RWPE2 (cell line): ENCODE measurements at places on chromosomes 1 and 21.

GRCh38 chr1:61566177-61566576, 158.8 kb downstream of the TM2D1 start:
- no peak for DNase-seq

DNA sequence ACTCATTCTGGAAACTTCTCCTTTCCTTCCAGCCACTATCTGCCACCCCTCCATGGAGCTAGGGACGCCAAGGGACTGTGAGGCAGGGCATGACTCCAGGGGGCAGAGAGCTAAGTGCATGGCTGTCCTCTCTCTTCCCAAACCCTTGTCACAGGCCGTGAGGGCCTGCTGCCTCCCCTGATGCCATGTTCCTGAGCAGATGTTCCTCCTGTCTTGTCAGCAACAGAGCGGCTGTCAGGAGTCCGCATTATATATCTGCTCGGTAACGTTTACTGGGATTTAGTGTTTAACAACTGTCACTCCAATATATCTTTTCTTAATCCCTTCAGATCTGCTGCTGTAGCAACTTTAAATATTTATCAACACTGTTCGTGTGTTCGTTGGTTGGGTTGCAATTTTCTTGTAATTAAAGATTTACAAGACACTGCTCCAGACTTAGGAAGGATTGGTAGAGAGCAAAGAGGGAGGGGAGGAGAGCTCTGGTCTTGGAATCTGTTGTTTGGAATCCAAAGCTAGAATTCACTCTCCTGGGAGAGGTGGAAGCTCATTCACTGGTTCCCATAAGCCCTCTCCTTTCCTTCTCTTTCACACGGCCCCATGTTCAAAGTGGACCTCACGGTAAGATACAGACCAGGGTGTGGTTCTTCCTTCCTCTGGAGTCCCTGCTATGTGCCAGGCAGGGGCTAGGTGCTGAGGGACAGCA, 76.2 kb downstream of the MDM4 start:
- no peak for DNase-seq

GRCh38 chr1:69413129-69413528, 154.6 kb upstream of the LRRC7 start:
- DNase-seq = no peak

DNA sequence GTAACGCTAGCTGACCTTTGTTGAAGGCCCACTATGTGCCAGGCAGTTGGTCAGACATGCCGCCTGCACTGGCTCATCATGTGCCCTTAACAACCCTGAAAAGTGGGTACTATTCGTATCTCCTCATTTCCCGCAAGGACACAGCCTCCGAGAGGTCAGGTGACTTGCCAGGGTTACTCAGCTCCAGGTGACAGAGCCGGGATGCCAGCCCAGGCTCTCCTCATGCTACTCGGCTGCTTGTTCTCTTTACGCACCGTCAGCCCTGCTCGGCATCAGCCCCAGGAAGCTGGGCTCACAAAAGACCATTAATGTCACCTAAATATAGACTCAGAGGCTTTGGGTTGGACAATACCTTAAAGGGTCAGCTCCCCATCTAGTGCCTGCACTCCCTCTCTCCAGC, 29.0 kb downstream of the GRHL3 start:
- no peak for DNase-seq

GRCh38 chr1:215539803-215540570, 27.1 kb upstream of the KCTD3 start:
- no peak for DNase-seq

GRCh38 chr21:43939443-43940328, 72.4 kb upstream of the TRAPPC10 start:
- DNase-seq = peak; percentile 53

DNA sequence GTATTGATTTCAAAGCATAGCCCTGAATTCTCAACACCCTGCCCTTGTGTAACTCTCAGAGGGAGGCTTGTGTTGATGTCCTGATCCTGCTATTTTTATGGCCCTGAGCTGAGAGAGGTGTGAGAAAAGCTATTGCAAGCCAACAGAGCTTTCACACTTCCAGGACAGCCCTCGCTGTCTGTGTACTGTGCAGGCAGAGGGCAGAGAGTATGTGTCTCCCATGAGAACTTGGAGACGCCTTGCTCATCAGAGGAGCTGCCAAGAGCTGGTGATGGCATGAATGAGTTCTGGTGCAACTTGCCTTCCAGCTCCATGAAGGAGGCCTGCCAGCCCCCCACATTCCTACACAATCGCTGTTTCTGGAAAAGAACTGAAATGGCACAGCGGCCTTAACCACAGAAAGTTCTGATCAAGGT, 144.1 kb upstream of the AJAP1 start:
- DNase-seq = no peak

- no peak for DNase-seq
Observed at GRCh38 chr21:14584357-14585095, 38.4 kb upstream of the SAMSN1 start.

- DNase-seq = no peak
Observed at GRCh38 chr1:230915078-230915477, 46.8 kb upstream of the C1orf198 start.

- DNase-seq = no peak
Observed at GRCh38 chr1:17168091-17168876, 36.6 kb upstream of the PADI1 start.

GRCh38 chr1:92481971-92482664, 4.6 kb downstream of the GFI1 start:
- DNase-seq = no peak

- no peak for DNase-seq
Observed at GRCh38 chr1:61853583-61853982, 111.3 kb downstream of the PATJ start.

DNA sequence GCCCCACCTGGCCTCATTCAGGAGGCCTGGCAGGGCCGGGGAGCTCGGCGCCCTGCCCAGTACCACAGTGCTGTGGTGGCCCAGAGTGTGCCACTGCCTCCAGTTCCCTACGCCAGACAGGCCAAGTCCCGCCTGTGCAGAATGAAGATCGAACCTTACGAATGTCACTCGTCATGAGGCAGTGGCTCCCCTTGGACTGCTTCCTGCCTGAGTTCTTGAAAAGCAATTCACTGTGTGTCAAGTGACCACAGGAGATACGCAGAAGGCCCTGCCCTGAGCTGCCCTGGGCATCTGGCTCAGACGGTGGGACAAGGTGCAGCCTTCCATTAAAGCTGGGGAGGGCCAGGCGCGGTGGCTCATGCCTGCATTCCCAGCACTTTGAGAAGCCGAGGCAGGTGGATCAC, 49.6 kb upstream of the LRP8 start:
- peak; percentile 29 for DNase-seq

DNA sequence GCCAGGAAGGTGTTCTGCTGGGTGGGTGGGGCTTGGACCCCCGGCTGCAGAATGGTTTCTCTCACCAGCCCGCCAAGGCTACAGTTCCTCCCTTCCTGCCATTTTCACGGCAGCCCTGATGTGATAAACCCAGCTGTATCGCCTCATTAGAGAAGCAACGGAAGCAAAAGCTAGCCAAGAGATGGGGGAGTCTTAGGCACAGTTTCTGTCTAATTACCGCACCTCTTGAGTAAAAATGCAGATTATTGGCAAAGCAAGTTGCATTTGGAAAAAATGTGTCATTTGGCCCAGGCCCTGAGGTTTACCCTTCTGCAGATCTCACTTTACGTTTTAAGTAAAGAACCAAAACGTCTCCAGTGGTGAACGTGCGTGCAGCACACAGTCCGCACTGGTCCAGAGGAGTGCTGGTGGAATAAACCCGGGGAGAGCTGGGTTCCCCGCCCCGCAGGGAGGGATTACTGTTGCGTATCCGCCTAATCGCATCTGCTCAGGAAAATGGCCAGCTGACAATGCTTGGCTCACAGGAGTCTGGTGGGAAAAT, 109.9 kb downstream of the GALNT2 start:
- no peak for DNase-seq

- DNase-seq = no peak
Observed at GRCh38 chr21:43811262-43812105, 22.1 kb downstream of the RRP1 start.

- DNase-seq = no peak
Observed at GRCh38 chr1:20361805-20362381, 71.2 kb downstream of the VWA5B1 start.

DNA sequence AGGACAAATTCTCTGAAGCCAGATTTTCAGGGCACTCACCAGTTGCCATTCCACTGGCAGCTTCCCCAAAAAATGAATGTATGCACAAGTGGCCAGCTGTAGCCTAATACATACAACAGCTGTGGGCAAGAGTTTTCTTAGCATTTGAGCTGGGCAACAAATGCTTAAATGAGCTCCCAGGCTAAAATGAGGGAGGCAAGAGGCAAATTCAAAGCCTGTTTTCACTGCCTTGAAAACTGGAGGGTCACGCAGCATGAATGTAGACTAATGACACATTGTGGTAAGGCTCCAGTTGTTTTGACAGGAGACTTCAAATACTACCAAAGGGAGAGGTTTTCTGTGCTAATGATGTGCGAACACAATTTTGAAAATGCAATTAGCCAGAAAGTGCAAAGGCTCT, 88.2 kb downstream of the TIAM1 start:
- no peak for DNase-seq
